Coronary artery (tissue), 2 donors: ENCODE measurements at places on chromosomes 1 and 21.

DNA sequence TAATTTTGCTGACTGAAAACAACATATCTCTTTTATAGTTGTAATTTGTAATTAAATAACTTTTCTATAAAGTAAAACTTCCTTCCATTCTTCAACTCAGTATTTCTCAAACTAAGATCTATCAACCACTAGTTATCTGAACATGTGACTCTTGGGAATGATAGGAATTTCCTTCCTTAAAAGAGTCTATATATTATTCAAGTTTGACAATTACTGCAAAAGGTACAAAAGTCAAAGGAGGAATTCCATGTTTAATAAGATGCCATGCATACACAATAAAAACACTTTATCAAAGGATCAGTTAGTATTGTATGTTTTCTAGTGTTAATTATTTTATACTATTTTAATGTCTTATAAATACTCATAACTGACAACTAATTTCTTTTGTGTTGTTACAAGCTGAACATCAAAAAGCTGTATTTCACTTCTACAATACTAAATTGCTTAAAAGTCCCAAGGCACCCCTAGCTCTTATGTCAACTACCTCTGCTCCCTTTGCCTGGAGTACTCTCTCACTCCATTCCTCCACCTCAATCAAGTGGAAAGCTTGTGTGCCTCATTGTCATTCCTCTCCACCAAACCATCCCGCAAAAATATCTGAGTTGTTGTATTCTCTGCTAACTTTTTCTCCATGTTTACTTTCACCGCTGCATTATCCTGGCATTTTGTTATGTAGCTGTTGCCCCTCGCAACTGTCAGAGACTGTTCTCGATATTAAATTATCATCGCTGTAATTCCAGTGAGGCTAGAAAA, 67.9 kb downstream of the SLC44A5 start:
- no peak for DNase-seq

DNA sequence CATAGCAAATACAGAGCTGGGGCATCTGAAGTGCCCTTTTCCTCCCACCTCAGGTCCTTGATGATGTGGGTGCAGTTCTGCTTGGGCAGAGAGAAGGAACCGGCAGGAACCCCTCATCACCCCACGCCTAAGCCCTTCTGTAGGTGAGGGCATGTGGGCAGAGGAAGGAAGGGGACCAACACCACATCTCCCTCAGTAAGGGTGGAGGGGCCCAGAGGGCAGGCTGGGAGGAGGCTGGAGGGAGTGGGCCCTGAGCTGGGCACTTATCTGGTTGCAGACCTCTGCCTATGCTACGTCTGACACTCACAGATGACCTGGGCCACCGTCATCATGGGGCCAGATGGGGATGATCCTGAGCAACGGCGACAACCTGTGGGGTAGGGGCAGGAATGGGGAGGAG, 11.0 kb downstream of the ZNF687 start:
- no peak for DNase-seq

- DNase-seq = no peak
Measured at GRCh38 chr1:3671371-3672180, 19.3 kb downstream of the TP73 start.

GRCh38 chr1:219467524-219467923, 145.4 kb downstream of the ZC3H11B start:
- DNase-seq = no peak

GRCh38 chr1:65674522-65674921, 118.2 kb upstream of the PDE4B start:
- DNase-seq = no peak

DNA sequence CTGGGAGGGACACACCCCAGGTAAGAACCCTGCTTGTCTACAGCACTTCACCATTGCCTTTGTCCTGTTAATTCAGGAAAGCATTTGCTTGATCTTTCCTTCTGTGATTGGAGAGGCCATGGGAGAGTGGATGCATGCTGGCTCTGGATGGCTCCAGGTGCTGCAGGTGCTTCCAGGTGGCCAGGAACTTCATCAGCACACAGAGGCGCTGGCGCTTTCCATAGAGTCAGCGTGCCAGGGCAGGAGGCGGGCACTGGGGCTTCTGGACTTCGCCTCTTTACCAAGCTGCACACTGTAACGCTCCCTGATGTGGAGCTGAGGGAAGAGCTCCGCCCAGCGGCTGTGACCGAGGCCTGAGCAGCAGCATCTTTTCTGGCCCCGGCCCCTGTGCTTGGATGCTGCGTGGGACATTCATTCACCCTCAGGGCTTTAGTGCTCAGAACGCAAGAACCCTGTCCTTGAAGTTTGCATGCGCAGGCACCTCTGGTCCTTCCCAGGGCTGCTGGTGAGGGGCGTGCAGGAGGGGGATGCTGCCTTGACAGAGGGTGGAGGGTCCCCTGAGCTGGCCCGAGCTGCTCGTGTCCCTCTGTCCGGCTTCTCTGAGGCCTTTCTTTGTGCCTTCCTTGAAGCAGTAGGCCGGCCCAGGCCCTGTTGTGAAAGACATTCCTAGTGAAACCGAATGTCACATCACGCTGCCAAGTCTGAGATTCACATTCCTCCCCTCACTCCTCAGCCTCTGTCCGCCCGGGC, 1.6 kb upstream of the MX2 start:
- no peak for DNase-seq

- DNase-seq = no peak
Measured at GRCh38 chr21:21762855-21763254, 764.6 kb downstream of the NCAM2 start.

GRCh38 chr21:45502006-45502345, 40.3 kb downstream of the SLC19A1 start:
- no peak for DNase-seq

DNA sequence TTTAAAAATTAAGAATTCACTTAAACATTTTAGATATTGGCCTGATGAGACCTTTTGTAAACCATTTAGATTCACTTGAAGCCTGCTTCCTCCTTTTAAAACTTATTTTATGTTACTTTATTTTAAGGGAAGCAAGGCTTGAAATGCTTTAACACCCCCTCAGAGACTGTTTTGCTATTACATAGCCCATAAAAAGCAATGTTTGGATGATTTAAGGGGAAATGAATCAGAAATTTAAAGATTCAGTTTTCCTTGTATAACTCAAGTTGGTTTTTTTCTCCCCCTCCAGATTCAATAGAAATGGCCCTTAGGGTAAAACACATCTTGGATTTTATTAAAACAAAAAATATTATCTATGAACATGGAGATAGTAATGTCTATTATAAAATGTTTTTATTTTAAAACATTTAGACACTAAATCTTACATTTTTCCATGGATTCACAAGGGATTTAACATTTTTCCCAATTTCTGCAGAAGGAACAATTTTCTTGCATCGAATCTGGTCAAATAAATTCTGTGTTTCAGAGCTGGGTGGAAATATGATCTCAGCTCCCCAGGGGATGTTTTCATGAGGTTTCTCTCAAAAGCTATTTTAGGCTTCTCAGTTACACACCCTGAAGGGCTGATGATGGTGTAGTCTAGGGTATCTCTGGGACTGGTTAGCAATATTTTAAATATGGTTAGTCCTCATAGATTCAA, 69.3 kb upstream of the WARS2 start:
- DNase-seq = no peak

DNA sequence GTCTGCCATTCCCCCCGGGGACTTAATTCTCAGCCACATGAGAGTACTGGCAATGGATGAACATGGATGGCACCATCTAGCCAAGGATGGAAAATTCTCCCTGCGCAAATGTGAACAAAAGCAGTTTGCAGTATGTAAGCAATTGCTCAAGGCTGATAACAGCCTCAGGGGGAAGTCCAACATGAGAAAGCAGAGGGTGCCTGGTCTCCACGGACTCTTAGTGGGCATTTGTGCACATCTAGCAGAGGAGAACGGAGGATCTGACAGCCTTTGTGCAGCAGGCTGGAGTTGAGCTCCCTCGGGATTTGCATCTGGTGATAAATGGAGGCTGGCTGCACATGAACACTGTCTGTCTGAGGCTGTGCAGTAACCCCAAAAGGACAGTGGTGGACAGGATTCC, 13.9 kb upstream of the OLIG1 start:
- DNase-seq = no peak

DNA sequence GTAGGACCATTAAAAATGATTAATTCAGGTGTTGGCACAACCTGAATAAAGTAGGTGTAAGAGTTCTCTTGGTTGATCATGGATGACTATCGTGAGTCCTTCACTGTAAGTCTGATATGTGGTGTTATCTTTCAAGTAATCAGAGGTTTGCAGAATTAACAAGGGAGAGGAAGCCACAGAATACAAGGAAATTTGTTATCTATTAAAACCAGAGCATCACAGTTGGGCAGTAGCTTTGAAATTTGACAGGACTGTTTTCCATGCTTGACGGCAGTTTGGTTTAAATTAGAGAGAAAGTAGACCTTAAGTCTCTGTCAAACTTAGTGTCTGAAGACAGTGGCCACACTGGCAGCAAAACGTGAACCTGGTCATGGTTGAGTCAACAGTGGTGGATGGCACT, 139.5 kb upstream of the KCNK2 start:
- no peak for DNase-seq

- no peak for DNase-seq
Measured at GRCh38 chr1:97270508-97271307, 549.1 kb downstream of the PTBP2 start.

DNA sequence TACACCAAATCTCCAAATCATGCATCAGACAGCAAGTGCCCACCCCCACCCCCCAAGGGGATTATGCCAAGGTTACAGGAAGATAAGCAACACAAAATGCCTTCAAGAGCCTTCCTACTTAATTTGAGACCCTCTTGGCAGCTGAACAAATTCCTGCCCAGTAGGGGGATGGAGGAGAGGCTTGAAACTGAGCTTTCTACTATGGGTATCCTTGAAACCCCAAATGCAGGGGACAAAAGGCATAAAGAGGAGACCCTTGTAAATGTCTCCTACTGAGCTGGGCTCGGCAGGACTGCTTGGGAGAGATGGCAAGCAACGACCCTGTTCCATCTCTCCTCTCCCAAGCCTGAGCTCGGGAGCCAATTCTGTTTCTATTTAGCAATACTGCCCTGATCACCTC, 3.5 kb downstream of the SLC41A1 start:
- DNase-seq = no peak

DNA sequence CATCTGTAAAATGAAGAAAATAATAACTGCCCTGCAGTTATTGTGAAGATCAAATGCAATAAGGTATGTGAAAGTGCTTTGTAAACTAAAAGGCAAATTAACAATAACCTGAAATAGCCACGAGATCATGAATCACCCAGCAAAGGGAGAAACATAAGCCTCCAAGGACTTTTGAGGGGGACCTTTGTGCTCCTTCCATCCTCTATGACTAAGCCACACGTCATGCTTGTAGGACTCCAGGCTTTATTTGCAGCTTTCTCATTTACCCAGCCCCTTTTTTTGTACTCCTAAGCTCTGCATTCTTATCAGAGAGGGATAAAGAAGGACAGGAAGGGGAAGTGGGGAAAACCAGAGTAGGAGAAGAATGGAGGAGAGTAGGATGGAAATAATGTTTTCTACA, 115.1 kb downstream of the PROX1 start:
- no peak for DNase-seq

GRCh38 chr1:236395947-236396664, 2.0 kb downstream of the EDARADD start:
- DNase-seq = no peak

GRCh38 chr21:38166173-38166535, 90.6 kb upstream of the KCNJ15 start:
- no peak for DNase-seq
